ENCODE measurements at places on chromosomes 5 and 9.

GRCh38 chr5:10673017-10673389 is 88.0 kb downstream of the DAP start:
- no peak for DNase-seq

DNA sequence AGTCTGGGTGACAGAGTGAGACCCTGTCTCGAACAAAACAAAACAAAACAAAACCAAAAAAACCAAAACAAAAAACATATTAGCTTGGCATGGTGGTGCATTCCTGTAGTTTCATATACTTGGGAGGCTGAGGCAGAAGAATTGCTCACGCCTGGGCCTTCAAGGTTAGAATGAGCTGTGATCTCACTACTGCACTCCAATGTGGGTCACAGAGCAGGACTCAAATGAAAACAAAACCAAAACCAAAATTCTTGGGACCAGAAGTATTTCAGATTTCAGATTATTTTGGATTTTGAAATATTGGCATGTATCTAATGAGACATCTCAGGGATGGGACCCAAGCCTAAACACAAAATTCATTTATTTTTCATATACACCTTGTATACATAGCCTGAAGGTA is 80.2 kb downstream of the TMC1 start:
- DNase-seq: no peak

DNA sequence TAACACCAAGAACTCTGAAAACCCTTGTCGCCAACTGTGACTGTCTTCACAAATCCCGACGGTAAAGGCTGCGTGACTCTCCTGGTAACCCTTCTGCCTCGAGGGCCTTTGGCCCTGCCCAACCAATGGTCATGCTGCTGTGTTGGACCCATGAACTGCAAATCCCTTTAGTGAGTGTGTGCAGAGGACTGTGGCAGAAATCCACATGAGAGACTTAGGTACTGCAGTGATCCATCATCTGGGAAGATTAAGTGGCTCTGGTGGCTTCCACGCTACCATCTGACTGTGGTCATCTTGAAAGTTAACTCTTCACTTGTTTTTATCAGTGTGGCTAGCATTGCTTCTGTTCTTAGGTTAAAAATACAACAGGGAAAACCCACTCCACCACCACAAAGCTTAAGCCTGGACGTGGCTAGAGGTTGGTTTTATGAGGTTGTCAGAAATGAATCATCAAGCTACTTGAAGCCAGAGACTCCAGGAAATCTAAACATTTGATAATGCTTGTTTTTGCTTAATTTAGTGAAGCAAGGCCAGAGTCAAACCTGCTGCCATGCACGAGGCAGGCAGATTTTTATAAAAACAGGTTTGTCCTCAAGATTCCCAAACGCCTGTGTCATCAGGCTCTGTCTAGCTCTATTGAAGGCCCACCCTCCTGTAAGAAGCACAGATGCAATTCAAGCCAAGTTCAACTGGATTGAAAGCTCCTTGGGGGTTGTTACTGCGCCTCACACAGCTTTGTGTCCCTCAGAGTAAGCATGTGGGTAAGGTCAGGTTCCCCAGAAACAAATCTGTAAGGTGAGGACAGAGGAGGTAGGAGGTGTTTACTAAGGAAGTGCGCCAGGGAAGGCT is 52.7 kb upstream of the ERCC6L2 start:
- DNase-seq: peak; percentile 12

GRCh38 chr9:137277329-137278041 is at the start of gene TOR4A:
TOR4A (plus strand) TSS chr9:137277726; CDS start chr9:137278690, 964 bp downstream.
- DNase-seq: no peak

GRCh38 chr9:88871669-88872068 is 119.6 kb upstream of the S1PR3 start:
- no peak for DNase-seq

GRCh38 chr5:147481874-147482705 is 27.8 kb downstream of the DPYSL3 start:
- no peak for DNase-seq
